ENCODE measurements at places on chromosomes 7 and 10. TPM values are rescaled to one million over a fixed set of nuclear protein-coding genes. Genes with fewer than 3 reads are reported as not detected.

Gene LRRC61
- total RNA-seq, result 17.1 TPM

Gene OR9A2
- not detected for total RNA-seq

Gene DGKI
- 1.3 TPM for total RNA-seq

Gene NYAP1
- 0.41 TPM for total RNA-seq

DNA sequence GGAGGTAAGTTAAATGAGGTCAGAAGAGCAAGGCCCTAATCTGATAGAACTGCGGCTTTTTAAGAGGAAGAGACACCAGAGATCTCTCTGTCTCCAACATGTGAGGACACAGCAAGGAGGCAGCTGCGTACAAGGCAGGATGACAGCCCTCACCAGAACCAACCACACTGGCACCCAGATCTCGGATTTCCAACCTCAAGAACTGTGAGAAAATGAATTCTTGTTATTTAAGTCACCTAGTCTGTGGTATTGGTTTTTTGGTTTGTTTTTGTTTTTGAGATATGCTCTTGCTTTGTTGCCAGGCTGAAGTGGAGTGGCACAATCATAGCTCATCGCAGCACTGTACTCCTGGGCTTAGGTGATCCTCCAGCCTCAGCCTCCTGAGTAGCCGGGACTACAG, 127.2 kb downstream of the DLG5 start:
- DNase-seq, result no peak

Gene EN2
- total RNA-seq, result 0.13 TPM

- peak; percentile 68 for DNase-seq
Observed at GRCh38 chr10:132939957-132940790, 2.2 kb downstream of the CFAP46 start.

DNA sequence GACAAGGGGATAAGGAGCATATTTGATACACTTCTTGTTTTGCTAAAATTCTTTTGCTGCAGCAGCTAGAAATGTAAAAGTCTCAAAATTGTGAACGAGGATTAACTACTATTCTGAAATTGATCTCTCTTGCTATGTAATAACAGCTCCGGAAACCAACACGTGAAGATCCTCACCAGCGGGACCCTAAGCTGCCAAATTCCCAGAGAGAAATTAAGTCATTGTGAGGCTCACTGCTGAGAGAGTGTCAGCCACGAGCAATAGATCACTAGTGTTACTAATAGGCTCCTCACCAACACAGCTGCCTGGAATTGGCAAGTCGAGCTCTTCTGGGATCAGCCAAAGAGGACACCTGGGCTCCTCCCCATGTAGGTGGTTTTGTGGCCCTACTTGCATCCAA, 5.6 kb upstream of the VWA2 start:
- no peak for DNase-seq

DNA sequence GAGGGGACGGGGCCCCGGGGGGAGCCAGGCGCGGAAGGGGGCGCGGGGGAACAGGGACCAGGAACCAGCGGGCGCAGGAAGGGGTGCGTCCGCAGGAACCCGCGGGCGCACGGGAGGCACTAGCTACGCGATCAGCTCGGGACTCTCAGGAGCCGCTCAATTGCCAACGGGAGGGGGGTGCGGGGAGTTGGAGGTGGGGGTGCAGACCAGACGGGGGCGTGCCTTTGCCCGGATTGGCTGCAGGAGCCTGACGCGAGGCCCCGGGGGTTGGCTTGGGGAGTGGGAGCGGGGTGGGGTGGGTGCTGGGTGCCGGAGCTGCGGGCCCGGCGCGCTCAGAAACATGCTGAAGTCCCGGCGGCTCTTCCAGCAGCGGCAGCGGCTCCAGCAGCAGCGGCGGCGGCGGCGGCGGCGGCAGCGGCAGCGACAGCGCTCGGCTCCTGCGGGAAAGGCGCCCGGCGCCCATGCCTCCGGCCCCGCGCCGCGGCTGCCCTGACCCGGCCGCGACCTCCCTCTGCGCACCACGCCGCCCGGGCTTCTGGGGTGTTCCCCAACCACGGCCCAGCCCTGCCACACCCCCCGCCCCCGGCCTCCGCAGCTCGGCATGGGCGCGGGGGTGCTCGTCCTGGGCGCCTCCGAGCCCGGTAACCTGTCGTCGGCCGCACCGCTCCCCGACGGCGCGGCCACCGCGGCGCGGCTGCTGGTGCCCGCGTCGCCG, at the start of gene ADRB1:
ADRB1 (plus strand) TSS at position 335 of the 715 bp plus-strand sequence; CDS start at position 602, 267 bp downstream.
- peak; percentile 83 for DNase-seq

Gene ACSM6
- total RNA-seq, result not detected

DNA sequence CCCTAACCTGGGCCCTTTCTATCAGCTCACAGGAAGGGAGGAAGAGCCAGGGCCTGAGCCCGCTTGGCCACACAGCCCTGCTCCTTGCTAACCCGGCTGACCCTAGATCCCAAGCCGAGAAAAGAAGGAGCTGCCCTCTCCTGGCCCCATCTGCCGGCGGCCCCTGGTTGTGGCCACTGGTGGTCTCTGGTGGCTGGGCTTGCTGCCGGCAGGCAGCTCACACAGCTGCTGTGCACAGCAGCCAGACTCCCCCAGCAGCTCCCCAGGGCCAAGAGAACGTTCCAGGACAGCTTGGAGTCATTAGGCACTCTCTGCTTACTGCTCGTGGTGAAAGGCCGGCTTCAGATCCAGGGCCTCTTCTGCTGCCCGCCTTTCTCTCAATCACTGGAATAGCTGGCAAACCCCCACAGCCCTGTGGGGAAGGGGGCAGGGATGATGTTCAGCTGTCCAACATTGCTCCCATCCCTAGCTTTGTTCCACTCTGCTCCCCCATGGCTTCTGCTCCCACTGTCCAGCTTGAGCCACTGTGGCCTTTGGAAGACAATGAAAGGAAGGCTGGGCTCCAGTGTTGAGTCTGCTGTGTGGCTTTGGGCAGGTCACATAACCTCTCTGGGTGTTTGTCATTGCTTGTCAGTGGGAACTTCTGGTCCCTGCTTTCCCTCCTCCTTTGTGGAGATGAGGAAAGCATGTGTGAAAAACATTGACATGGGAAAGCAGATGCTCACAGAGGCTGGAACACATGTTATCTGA, 35.4 kb upstream of the COL13A1 start:
- no peak for DNase-seq
